ENCODE measurements at places on chromosomes 4 and X.

DNA sequence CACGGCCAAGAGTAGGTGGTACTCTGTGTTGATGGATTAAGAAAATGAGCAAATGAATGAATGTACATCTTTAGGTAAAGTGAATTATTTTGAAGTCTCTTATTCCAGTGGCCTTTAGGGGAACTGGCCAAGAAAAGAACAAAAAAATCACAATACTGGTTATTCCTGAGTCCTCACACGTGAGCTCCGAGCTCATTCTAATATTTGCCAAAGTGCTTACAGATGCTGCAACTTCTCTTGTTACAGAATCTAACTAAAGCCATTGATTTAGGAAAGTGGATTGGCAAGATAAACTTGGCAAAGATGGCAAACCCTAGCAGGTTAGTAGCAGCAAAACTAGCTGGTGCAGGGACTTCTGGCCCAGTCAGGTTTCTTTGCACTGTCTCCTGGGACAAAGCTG lies 37.6 kb downstream of the IDS start:
- no peak for DNase-seq

DNA sequence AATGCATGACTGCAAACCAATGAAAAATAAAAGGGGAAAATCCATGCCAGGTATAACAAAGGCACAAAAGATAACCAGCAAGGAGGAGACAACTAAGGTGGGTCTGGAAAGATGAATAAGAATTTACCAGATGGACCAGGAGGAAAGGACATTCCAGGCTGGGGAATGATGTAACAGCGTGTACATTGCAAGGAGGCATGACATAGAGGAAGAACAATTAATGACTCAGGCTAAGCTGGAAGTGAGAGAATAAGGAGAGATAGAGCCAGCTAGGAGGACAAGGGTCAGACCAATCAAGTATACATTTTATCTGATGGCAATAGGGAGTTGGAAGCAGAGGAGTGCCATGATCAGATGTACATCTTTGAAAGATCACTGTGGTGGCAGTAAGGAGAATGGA lies 57.0 kb downstream of the MTMR8 start:
- DNase-seq = no peak

DNA sequence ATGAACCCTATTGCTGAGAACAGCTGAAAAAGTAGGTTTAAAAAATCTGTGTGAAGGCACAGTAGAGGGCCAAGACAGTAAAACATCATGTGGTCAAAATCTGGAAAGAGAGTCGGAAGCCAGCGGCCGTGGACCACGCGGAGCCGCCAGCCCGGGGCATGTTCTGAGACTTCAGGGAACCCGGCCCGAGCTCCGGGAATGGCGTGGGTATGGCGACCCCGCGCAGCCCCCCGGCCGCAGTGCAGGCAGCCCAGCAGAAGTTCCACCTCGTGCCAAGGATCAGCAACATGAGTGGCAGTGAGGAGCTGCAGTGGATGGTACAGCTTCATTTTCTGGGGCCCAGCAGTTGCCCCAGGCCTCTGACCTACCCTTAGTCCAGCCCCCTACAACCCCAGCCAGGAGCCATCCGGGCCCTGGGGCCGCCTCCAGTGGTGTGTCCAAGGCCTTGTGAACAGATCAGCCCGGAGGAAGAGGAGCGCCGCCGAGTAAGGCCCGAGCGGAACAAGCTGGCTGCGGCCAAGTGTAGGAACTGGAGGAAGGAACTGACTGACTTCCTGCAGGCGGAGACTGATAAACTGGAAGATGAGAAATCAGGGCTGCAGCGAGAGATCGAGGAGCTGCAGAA lies 94.2 kb downstream of the LARP1B start:
- no peak for DNase-seq

DNA sequence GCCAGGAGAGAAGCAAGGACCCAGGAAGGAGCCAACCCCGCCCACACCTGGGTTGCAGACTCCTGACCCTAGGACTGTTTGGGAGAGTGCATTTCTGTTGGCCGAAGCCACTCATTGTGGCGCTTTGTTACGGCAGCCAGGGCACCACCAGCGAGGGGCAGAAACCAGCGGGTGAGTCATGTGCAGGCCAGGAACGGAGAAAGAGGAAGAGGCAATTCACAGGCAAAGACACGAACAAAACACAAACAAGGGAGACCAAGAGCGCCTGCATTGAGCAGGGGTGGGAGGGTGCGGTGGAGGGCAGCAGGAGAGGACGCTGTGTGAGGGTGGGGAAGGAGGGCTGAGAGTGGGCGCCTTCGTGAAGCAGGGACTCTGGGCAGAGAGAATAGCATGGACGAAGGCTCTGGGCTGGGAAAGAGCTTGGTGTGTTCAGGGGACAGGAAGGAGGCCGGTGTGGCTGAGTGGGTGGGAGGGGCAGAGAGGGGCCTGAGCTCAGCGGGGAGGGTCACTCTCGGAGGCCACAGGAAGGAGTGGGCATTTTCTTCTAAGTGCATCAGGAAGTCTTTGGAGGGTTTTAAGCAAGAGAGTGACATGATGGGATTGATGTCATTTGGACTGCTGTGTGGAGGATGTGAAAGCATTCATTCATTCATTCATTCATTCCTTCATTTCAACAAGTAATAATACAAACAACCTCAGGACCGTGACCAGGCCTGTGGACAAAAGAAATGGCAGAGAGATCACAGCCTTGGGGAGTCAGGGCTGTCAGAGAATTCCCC lies 12.2 kb upstream of the WFS1 start:
- DNase-seq = peak; percentile 22

GRCh38 chr4:3708103-3708510 lies 58.1 kb upstream of the ADRA2C start:
- no peak for DNase-seq

- DNase-seq = no peak
These were observed 93.0 kb downstream of the USP9X start for GRCh38 chrX:41178201-41178600.

DNA sequence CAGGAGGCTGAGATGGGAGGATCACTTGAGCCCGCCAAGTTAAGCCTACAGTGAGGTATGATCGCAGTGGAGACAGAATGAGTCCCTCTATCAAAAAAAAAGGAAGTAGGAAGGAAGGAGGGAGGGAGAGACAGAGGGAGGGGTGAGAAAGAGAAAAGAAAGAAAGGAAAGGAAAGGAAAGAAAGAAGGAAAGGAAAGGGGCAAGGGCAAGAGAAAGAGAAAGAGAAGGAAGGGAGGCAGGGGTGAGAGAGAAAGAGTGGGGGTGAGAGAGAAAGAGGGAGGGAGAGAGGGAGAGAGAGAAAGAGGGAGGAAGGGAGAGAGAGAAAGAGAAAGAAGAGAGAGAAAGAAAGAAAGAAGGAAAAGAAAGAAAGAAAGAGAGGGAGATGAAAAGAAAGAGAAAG lies 13.2 kb downstream of the ELF2 start:
- no peak for DNase-seq

Data from AML-193 (cell line).